ENCODE measurements at places on chromosomes 16 and 17.

DNA sequence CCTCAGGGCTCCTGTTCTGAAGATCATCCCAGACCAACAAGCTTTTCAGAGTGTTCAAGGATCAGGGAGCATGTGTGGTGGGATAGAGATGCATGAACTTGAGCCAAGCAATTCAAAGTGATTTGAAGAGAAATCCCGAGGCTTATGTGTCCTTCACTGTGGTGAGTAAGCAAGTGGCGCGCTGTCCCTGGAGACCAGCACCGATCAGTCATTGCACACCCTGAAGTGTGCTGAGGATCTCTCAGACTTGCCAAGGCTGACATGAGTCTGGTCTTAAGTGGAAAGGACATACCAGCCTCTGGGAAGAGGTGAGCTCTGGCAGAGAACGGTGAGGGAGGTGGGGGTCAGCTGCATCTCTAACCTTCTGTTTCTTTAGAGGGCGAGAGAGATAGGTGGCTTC is 43.8 kb upstream of the CDH13 start:
- DNase-seq = no peak

- DNase-seq = no peak
Measured at GRCh38 chr16:83494459-83494858, 313.3 kb upstream of the HSBP1 start.

DNA sequence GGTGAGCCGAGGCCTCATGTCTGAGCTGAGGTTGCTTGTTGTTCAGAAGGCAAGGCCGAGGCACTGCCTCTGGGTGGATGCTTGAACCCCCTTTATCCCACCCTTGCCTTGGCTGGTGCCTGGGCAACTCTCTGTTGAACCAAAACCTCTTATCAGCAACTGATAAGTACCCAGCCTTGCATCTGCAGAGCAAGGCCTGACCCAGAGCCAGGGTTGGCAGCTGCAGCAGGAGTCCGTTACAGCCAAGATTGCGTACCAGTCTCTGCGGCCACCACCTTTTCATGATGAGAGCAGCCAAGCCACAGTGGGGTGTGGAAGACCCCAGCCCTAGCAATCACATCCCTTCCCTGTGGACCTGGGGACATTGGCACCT is 118.3 kb downstream of the RAB11FIP4 start:
- no peak for DNase-seq

- no peak for DNase-seq
Measured at GRCh38 chr16:86619239-86619794, 41.0 kb downstream of the FOXL1 start.
